Hair follicular keratinocyte (primary cell): ENCODE measurements at places on chromosomes 13 and 19. TPM values are rescaled to one million over a fixed set of nuclear protein-coding genes. Genes with fewer than 3 reads are reported as not detected.

PSG5 gene
- not detected in 2 replicates for total RNA-seq

CEACAM4 gene
- not detected in 2 replicates for total RNA-seq

ADGRE2 gene
- total RNA-seq: 2.2 and 2.5 TPM in 2 replicates

MAU2 gene
- total RNA-seq: 9.5 and 14.8 TPM in 2 replicates

MRPS12 gene
- 57.1 and 114 TPM in 2 replicates for total RNA-seq

LILRA2 gene
- not detected in 2 replicates for total RNA-seq

ALKBH7 gene
- 37.3 and 111 TPM in 2 replicates for total RNA-seq

LAIR2 gene
- not detected in 2 replicates for total RNA-seq

ECSIT gene
- total RNA-seq: 54.9 and 71.0 TPM in 2 replicates

KLK14 gene
- total RNA-seq: 0.23 TPM in 1 of 2 replicates, not detected in the other

CNOT3 gene
- 12.9 and 18.3 TPM in 2 replicates for total RNA-seq

FFAR1 gene
- not detected in 2 replicates for total RNA-seq

ATG4D gene
- total RNA-seq: 27.9 and 33.9 TPM in 2 replicates

IZUMO2 gene
- total RNA-seq: not detected in 2 replicates

LGALS4 gene
- not detected in 2 replicates for total RNA-seq

LMTK3 gene
- total RNA-seq: 2.8 and 3.7 TPM in 2 replicates

ZNF486 gene
- total RNA-seq: 4.4 and 5.1 TPM in 2 replicates
